ENCODE measurements at places on chromosomes 4 and X.

DNA sequence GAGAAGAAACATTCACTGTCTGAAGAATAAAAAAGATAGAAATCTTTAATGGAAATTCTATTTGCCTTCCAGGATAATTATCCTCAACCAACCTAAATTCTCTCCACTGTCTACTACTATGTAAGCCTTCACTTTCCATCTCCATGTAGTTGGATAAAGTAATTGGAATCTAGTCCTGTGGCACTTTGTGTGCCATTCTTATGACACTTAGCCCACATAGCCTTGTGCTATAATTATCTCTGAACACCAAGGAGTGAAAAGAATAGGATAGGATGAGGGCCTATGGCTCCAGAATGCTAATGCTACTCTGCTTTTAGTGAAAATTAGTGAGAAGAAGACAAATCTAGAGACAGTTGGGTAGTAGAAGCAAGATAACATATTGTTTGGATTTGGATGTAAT is 20.2 kb downstream of the PRSS48 start:
- DNase-seq = no peak

DNA sequence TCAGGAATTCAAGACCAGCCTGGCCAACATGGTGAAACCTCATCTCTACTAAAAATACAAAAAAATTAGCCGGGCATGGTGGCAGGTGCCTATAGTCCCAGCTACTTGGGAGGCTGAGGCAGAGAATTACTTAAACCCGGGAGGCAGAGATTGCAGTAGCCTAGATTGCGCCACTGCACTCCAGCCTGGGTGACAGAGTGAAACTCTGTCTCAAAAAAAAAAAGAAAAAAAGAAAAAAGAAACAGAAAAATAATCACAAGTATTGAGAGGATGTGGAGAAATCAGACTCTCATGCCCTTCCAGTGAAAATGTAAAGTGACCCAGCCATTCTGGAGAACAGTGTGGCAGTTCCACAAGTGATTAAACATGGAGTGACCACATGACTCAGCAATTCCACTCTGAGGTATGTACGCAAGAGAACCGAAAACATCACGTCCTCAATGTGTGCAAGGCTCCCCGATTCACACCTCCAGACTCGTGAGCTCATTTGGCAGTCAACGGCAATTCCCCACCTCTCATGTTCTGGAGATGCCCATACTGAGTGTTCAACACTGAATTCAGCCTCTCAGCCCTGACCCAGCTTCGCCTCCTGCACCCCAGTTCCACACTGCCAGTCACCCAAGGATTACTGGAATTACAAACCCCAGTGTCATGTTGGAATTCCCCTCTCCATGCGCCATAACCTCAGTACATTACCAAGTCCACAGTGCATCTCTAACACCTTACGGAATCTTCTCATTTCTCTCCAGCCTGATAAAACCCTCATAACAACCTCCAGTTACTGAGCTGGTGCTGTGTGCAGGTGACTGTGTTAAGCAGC is 21.1 kb downstream of the ACOX3 start:
- peak; percentile 70 for DNase-seq

DNA sequence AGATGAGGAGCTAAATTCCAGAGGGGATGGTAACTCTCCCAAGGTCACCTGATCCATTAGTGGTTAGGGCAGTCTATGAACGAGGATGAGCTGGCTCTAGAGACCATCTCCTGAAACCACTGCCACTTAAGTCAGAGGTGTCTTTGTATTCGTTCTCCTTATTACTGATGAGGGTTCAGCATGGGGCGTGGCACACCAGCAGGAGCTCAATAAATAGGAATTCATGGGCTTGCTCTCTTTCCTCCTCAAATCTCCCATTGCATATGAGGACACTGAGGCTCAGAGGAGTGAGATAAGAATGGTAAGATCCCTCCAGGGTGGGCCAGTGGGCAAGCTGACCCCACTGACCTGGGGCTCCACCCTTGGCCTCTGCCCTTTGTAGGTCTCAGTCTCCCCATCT is 1.7 kb upstream of the GATA1 start:
- DNase-seq = no peak

DNA sequence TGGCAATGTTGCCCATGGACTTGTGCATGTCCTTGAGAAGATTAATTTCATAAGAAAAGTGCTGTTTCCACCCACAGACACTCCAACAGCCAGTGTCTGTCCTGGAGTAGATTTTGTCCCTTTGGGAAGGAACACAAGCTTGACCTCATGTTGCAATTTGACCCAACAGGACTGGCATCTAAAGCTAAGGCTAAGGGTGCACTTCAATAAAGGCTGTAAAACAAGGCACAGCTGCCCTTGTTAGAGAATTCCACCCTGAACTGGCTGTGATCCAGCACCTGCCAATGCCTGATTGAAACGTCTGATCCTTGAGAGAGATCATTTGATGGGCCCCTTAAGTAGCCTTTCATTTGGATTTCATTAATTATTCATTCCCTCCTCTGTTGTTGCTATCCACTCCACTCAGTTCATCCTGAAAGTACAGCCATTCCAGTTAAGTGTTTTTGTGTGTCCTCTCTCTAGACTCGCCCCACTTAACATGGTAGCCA is 56.2 kb downstream of the CD99L2 start:
- DNase-seq = no peak

DNA sequence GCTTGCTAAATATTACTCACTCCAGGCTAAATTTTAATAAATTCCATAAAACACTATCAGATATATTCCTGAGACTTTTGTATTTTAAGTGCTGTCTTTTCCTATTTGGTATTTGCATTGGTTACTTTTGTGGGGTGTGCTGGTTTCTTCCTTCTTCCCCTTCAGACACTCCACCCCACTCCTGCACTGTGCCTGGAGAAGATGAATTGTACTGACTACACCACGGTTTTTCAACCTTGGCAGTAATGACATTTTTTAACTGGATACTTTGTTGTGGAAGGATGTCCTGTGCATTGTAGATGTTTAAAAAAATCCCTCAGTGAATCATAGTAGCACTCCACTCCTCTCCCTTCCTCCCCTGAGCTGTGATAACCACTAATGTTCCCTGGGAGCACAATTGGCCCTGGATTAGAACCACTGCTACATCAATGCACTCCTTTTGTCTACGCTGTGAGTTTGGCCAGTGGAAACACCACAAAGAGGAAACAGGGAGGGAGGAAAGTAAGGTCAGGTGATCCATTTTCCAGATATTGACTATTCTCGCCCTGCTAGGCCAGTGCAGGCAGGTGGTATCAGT is 36.3 kb downstream of the SNCA start:
- DNase-seq = peak; percentile 50

GRCh38 chrX:150361070-150361776 is 1.9 kb upstream of the MAMLD1 start:
- peak; percentile 23 for DNase-seq

DNA sequence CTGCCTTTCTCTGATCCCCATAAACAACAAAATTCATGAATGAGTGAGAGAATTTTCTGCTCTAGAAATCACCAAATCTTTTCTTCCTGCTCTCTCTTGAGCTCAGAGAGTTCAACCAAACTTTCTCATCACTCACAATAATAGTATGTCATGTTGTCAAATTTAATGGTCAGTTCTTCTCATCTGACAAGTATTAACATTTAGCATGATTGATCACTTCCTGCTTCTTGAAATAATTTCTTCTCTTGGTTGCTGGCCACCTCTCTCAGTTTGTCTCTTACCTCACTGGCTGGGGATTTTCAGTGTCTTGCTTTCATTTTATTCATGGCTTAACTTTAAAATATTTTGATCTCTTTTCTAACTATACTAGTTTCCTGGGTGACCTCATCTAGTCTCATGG is 25.5 kb upstream of the FGF5 start:
- peak; percentile 61 for DNase-seq

DNA sequence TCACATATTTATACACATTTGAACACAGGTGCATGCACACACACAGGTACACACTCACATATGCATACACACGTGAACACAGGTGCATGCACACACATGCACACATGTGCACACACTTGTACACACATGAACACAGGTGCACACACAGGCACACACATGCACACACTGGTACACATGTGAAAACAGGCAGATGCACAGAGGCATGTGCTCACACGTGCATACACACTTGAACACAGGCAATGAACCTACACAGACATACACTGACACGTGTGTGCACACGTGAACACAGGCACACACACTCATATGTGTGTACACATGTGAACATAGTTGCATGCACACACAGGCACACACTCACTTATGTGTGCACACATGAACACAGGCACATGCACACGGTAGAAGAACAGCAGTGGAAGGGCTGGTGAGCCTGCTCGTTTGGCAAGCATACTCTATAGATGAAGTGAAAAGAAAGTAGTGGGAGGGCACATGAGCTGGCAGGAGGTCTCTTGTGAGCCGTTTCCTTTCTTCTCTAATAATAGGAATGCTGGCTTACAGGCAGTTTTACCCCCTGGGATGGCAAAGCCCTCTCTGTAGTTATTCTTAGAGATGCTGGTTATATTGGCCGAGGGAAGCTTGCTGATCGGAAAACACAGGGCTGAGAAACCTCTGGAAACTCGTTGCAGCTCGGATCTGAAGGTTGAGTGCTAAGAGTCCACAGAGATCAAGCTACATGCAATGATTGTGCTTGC is 279.6 kb upstream of the CLNK start:
- DNase-seq = no peak

GRCh38 chr4:88745581-88746163 is 48.0 kb upstream of the NAP1L5 start:
- no peak for DNase-seq

DNA sequence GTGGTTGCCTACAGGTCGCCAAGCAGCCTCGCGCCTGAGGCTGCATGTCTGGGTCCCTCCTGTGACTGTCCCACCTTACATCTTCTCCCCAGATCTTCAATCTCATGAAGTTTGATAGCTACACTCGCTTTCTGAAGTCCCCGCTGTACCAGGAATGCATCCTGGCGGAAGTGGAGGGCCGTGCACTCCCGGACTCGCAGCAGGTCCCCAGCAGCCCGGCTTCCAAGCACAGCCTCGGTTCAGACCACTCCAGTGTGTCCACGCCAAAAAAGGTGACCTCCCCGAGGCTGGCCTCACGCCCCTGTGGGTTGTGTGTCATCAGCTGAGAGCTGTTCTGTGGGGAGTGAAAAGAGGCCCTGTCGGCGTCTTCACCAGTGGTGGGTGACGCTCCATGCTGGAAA is 24.9 kb upstream of the HGFAC start:
- DNase-seq = no peak

GRCh38 chr4:6507345-6507744 is 34.9 kb upstream of the PPP2R2C start:
- DNase-seq = no peak

DNA sequence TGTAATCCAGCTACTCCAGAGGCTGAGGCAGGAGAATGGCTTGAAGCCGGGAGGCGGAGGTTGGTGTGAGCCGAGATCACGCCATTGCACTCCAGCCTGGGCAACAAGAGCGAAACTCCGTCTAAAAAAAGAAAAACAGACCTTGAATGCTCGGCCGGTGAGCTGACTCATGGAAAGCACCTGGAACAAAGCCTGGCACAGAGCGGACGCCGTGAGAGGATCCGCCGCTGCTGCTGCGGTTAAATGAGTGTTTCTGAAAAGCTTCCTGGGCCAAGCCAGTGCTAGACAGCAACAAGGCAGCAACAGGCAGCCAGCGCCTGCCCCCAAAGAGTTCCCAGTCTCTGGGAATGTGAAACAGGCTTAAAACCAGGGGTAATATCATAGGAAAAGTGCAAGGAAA is 186.4 kb downstream of the AFAP1 start:
- DNase-seq = no peak

DNA sequence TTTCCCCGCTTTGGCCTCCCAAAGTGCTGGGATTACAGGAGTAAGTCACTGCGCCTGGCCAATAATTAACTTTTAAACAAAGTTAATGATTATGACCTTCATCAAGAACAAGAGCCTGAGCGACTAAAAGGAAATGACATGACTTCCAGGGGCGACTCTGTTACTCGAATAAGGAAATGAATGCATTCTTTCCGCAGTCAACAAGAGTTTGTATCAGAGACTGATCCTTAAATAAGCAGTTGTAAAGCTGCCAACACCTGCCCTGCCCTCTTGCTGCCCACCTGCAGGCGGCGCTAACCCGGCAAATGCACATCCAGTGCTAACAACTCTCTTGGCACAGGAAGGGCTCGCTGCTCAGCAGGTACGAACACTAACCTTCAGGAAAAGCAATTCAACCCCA is 27.3 kb downstream of the WDR1 start:
- DNase-seq = no peak

GRCh38 chrX:97995834-97996233 is 1112.1 kb downstream of the RPA4 start:
- no peak for DNase-seq

DNA sequence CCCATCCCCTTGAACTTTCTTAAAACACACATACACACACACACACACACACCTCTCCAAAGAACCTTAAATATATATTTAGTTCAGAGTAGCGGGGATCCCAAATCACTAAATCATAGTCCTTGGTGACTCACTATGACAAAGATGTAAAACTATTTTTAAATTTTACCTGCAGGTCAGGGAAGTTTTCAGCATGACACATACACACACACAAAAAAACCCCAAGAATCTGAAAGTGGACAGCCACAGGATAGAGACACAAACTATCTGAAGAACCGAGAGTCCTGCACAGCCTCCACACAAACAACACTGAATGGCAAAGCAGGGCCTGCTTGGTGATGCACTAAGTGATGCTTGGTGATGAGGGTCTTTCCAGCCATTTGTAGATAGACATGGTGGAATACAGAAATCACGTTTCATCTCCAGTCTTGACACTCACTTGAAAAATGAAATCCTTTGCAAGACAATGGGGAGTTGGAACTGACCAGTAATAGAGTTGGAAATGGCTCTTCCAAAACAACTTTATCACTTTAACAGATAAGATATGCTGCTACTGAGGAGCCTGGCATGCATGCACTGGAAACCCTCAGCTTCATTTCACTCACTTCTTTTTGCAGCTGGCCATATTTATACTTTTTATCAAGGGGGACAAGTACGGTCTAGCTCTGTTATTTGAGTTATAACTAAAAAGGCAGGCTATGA is 307.3 kb downstream of the RAPGEF2 start:
- peak; percentile 45 for DNase-seq

- DNase-seq = peak; percentile 46
These were observed 639.7 kb downstream of the TRIML1 start for GRCh38 chr4:188778905-188779304.
